ENCODE measurements at places on chromosomes 12 and 14.

- no peak for DNase-seq
Measured at GRCh38 chr14:64296561-64296960, 2.4 kb upstream of the ESR2 start.

- no peak for DNase-seq
Measured at GRCh38 chr14:58078068-58078467, 73.9 kb downstream of the ARMH4 start.

DNA sequence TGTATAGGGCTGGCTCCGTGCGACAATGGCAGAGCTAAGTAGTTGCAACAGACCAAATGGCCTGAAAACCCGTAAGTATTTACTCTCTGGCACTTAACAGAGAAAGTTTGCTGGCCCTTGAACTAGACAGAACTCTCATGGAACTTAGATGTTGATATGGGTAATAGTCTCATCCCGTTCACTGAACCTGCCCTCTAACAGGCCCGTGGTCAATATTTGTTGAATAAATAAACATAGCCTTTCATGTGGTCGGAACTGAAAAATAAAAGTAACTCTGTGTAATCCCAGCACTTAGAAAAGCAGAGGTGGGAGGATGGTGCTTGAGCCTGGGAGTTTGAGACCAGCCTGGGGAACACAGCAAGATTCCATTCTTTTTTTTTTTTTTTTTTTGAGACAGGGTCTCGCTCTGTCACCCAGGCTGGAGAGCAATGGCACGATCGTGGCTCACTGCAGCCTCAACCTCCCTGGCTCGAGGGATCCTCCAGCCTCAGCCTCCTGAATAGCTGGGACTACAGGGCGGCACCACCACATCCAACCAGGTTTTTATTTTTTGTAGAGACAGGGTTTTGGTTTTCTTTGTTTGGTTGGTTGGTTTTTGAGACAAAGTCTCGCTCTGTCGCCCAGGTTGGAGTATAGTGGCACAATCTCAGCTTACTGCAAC, 29.7 kb downstream of the KDM2B start:
- no peak for DNase-seq

- no peak for DNase-seq
Measured at GRCh38 chr12:125312471-125312870, 247.2 kb downstream of the AACS start.

GRCh38 chr12:82203086-82203485, 155.1 kb downstream of the CCDC59 start:
- no peak for DNase-seq

GRCh38 chr14:89669193-89669592, 252.2 kb upstream of the FOXN3 start:
- DNase-seq, result no peak

DNA sequence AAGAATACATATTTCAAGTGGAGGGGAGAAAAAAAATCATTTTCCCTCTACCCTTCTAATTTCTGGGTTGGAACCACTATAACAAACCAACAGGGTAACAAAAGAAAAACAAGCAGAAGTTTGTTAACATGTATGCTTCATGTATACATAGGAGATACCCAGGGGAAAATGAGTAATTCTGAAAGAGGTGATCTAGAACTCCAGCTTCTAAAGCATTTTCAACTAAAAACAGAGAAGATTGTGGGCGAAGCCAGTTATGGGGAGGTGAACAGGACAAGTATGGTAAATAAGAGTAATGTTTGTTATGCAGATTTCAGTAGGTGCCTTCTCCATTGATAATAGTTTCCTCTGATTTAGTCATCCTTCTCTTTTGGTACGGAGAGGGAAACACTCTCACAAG, 16.7 kb downstream of the FNTB start:
- DNase-seq, result no peak

DNA sequence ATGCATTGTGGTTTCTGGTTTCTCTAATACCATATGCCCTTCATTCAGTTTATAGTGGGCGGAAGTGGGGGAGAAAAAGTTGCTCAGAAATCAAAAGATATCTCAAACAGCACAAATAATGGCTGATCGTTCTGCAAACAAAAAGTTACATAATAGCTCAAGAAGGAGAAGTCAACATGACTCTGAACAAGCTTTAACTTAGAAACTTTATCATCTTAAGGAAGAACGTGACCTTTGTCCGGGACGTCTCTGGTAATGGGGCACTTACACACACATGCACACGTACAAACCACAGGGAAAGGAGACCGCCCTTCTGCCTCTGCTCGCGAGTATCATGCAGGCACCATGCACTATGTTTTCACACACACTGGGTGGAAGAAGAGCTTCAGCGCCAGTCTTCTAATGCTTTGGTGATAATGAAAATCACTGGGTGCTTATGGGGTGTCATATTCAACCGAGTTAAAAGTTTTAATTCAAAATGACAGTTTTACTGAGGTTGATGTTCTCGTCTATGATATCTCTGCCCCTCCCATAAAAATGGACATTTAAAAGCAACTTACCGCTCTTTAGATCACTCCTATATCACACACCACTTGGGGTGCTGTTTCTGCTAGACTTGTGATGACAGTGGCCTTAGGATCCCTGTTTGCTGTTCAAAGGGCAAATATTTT, 4.7 kb downstream of the FOS start:
- no peak for DNase-seq

- no peak for DNase-seq
Measured at GRCh38 chr12:39406262-39406661, 36.7 kb downstream of the KIF21A start.

- DNase-seq, result peak; percentile 38
Measured at GRCh38 chr14:23294734-23295561, 7.7 kb downstream of the PPP1R3E start.

GRCh38 chr12:119176267-119177055, 2.3 kb upstream of the HSPB8 start:
- no peak for DNase-seq

DNA sequence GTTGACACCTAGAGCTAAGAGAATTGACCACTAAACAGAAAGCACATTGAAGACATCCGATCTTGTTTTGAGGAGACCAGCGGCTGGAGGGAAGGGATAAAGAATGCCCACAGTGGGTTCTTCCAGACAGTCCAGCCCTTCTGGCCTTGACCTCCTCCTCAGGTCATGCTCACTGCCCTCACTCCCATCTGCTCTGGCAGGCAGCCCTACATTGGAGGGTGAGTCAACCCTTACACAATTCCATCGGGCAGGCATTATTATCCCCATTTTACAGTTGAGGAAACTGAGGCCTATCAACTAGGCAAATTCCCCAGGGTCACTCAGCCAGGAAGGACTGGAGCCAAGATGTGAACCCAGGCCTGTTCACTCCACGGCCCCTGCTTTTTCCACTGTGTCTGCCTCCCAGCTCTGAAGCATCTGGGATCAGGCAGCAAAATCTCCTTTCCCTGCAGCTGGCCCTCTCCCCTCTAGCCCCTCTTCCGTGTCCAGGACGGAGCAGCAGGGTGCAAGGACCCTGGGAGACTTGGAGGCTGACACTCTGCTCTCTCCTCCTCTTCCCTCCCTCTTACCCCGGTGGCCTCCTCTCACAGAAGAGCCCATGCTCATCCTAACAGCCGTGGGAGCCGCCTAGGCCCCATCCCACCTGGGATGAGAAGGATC, 5.3 kb downstream of the SCNN1A start:
- no peak for DNase-seq

- no peak for DNase-seq
Measured at GRCh38 chr12:125136702-125137101, 71.5 kb downstream of the AACS start.

GRCh38 chr12:121391619-121392324, 8.1 kb upstream of the RNF34 start:
- no peak for DNase-seq

GRCh38 chr12:53755451-53755891, 3.7 kb upstream of the CISTR start:
- DNase-seq, result no peak

DNA sequence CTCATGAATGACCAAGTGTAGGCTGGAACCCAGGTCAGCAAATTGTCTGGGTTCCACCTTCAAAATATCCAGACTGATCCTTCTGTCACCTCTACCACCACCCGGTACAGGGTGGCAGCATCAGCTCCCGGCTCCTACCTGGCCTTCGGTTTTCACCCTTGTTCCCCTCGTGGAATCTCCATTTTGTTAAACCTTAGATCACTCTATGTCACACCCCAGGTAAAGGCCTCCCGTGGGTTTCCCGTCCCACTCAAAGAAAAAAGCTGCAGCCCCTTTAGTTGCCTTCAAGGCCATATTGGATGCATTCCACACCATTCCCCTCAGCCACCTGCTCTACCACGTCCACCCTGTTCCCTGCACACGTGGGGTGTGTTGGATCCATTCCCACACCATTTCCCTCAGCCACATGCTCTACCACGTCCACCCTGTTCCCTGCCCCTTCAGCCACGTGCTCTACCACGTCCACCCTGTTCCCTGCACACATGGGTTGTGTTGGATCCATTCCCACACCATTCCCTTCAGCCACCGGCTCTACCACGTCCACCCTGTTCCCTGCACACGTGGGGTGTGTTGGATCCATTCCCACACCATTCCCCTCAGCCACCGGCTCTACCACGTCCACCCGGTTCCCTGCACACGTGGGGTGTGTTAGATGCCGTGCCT, 23.8 kb downstream of the SLC6A13 start:
- DNase-seq, result no peak

DNA sequence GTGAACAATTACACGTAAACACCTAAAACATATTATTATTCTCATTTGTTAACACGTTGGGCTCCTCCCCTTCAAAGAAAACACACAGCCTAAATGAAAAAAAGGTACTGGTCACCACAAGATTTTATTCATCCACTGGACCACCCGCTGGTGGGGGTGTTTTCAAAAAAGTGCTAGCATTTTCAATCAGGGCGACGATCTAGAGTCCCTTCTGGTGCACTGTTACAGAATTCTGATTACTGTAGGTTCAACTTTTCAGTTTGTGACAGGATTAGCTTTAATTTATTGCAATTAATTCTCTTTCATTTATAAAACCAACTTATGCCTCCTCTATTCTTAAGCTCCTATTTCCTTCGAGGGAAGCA, 443 bp downstream of the MAGOHB start:
- no peak for DNase-seq

- DNase-seq, result no peak
Measured at GRCh38 chr14:101853455-101854018, 92.0 kb downstream of the PPP2R5C start.

GRCh38 chr12:122183588-122183940, 641 bp downstream of the LRRC43 start:
- DNase-seq, result no peak

DNA sequence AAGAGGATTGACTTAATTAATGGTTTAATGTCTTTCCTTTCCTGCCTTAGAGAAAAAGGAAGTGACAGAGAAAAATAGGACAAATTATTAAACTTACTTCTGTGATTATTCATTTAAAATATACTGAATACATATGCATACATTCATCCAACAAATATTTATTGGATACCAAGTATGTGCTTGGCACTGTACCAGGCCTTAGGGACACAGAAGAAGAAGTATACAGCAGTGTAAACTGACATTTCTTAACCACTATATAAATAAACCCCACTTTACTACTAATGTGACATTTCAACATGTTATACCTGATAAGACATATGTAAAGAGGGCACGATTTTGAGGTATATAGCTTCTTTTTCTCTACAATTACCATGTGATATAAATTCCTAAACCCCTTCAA, 53.6 kb downstream of the ERO1A start:
- no peak for DNase-seq

DNA sequence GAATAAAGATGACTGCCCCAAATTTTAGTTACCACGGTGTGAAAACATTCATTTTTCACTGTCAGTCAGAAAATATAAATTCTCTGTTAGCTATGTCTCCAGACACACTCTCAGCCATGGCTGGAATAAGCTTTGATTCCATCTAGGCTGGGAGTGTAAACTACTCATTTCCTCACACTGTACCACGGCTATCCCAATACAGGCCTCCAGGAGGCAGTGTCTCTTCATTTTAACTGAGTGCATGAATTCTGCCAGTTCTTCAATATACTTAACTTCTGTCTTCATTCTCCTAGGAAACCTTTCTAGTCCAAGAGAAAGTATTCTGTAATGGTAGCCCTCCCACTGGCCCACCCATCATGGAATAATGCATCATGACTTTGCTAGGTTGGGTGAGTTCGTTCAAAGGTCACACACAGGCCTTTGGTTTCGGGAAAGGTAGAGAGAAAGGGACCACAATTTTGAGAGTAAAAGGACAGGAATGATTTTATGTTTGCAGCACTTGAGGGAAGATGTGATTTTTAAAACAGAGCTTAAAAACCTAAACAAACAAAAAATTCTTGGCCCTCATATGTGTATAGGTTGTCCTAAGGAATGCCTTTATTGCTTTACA, 381.1 kb downstream of the SEC23A start:
- no peak for DNase-seq

DNA sequence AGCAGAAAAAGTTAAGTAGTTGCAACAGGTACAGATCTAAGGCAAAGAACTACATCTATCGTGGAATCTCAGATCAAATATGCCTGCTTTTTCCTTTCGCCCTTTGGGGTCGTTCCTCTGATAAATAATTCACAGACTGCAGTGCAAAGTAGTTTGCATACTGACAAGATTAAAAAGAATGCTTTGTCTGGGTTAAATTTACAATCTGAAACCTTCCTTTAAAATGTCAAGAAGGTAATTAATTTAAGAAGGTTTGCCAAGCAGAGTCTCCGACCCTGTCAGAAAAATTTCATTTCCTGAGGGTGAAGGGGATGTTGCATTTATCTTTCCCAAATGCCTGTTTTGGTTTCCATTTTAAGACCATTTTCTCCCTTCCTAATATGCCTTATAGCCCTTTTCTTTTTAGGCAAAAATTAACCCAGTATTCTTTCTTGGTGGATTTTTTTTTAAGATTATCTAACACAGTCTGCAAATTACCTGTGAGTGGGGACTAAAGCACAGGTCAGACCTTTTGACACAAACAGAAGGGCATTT, 406.9 kb downstream of the LRIG3 start:
- no peak for DNase-seq

- no peak for DNase-seq
Measured at GRCh38 chr14:92980866-92981265, 57.9 kb downstream of the CHGA start.

GRCh38 chr12:54723379-54724256, 75.5 kb upstream of the DCD start:
- no peak for DNase-seq

DNA sequence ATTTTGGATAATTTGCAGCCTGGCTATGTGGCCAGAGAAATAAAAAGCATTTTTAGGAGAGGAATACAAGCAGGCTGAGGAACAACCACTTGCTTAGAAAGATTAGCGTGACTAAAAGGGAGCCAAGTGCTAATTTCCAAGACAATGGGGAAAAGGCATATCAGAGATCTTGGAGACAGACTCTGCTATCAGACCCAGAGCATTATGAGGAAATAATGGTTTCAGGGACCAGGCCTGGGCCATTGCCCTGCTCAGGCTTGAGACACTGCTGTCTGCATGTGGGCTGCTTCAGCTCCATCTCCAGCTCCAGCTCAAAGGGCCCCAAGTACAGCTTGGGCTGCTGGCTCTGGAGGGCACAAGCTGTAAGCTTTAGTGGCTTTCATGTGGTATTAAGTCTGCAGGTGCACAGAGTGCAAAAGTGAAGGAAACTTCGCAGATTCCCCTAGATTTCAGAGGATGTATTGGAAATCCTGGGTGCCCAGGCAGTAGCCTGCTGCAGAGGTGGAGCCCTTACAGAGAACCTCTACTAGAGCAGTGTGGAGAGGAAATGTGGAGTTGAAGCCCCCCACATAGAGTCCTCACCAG, 449.2 kb downstream of the ZFP36L1 start:
- no peak for DNase-seq
